LHCN-M2 (cell line): ENCODE measurements at places on chromosomes 6 and 20.
A peak's percentile ranks its signal among the peaks of the same experiment; 100 is the strongest.

GRCh38 chr20:60372275-60372674 is 414.1 kb downstream of the CDH26 start:
- no peak for DNase-seq

- DNase-seq, result no peak
These were observed 7.4 kb downstream of the PDE7B start for GRCh38 chr6:135858931-135859330.

- DNase-seq, result no peak
These were observed 106.3 kb upstream of the ZNF217 start for GRCh38 chr20:53699906-53700305.

DNA sequence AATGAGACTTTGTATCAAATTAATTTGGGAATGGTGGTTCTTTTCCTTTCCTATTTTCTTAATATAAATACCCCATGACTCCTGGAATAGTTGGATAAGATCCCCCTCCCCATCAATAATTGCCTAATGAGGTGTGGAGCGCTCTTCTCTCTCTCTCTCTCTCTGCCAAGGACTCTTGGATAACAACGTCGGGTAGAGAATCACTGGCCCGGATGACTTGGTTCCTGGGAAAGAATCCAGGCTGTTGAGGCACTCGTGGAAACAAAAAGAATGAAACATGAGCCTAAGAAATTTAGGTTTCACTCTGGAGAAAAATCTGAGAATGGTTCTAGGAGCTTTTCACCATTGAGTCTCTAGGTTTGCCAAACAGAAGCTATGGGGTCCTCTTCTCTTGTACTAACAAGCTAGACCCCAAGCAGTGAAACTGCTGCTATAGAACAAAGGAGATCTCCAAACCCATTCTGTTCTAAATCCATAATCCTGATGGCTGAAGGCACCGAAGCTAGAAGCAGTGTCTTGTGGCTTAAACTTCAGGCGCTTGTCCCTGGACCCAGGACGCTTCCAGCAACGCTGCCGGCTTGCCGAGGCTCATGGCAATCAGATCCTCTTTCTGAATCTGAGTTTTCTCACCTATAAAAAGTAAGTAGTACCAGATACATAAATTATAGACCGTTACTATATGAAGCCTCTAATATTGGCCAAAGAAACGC is 241.6 kb upstream of the BTBD3 start:
- no peak for DNase-seq

- no peak for DNase-seq
These were observed 76.4 kb downstream of the PHACTR2 start for GRCh38 chr6:143754204-143754603.

DNA sequence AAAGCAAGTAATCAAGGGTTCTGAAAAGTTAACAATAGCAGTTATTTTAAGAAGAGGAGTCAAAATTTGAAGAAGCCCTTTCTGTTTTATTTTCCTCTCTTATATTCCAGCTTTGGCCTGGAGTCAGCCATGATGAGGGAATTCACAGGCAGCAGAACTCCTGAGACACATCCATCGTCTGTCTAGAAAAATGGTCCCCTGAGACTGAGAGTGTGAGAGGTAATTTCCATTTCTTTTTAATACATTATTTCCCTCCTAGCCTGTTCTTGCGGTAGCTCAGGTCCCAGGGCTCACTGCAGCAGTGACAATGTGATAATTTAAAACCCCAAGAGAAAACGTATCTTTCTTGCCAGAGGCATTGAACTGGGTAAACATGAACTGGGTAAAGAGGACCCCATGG is 296.0 kb downstream of the SMOC2 start:
- no peak for DNase-seq

GRCh38 chr6:167547751-167548150 is 222.9 kb downstream of the TTLL2 start:
- no peak for DNase-seq

GRCh38 chr6:104940893-104941728 is 15.8 kb upstream of the LIN28B start:
- DNase-seq, result no peak

DNA sequence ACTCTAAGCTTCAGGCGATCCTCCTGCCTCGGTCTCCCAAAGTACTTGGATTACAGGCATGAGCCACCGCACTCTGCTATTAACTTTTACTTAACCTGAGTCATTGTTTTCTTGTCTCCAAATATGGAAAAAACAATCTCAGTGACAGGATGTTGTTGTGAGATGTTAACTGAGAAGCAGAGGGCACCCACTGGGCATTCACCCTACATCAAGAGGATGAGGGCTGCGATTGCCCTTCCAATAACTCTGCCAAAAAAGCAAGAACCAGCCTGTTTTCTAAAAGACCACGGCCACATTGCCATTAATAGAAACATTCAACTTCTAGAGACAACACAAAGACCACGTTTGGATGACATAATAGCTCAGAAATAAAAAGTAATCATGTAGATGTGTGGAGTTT is 107.6 kb upstream of the SGK1 start:
- DNase-seq, result peak; percentile 30

DNA sequence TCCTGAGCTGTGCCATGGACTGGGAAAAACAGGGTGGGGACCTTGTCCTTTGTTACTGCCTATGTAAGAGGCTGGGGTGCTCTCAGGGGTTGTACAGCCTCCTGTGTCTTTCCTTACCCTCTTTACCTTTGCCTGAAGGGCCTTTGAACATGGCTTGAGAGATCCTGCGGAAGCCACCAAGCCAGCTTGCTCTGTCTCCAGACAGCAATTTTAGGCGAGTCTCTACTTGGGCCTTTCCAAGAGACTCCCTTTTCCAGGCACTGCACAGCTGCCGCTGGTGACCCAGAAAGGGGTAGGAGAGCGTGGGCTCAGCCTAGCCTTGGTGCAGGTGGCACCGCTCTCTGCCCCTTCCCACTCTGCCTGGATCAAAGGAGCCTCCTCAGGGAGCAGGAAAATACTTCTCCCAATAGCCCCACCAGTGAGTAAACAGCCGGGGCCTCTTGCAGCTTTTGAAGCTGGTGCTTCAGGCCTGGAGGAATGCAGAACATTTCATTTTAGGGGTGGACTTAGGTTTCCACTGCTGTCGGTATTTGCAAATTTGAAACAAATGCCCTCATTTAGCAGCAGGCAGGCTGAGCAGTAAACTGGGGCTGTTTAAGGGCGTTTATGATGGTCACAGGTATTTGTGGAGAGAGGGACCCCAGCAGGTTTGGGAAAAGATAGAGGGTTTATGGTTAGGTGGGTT is 13.9 kb downstream of the PTK7 start:
- DNase-seq, result no peak

DNA sequence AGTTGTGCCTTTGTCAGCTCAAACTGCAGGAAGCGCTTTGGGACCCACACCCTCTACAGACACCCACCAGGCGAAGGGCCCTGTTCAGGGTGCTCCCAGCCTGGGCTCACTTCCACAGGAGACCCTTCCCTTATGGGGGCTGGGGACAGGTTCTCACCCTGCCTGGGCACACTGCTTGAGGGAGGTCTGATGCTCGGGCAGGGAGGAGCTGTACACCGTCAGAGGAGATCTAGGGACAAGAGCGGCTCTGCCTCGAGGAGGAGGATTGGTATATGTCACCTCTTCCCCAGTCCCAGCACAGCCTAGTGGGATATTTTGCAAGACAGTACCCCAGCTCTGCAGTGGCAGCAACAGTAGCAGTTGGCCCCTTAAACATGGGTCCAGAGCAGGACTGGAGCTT is 26.9 kb downstream of the GJA10 start:
- no peak for DNase-seq
